ENCODE measurements at places on chromosomes 2 and 18. TPM values are rescaled to one million over a fixed set of nuclear protein-coding genes. Genes with fewer than 3 reads are reported as not detected.

DSEL gene
- total RNA-seq = 9.0 TPM

NHEJ1 gene
- total RNA-seq = 16.5 TPM

- no peak for ATAC-seq
These were observed 130.1 kb downstream of the MBP start for GRCh38 chr18:77002496-77002895.

SPP2 gene
- not detected for total RNA-seq

DNA sequence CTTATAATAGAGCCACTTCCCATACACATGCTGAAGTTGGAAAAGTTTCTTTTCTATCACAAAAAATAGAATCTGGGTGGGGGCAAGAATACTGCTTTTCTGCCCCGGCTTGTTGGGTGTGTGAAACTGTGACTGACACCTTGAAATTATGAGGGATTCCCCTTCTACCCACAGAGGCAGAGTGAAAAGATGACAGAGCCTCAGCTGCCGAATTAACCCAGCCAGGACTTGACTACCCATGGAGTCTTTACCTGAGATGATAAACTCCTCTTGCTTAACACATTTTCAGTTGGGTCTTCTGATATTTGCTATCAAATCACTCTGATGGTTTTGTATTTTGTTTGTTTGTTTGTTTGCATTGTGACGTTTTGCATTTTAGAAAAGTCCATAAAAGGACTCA lies 66.0 kb upstream of the PMAIP1 start:
- no peak for ATAC-seq

GRCh38 chr2:144548088-144548487 lies 28.2 kb upstream of the ZEB2 start:
- no peak for ATAC-seq

LAMA1 gene
- total RNA-seq = 0.40 TPM

SALL3 gene
- not detected for total RNA-seq

GRCh38 chr18:74139888-74140287 lies 7.7 kb downstream of the FBXO15 start:
- ATAC-seq = no peak

SULT1C2 gene
- not detected for total RNA-seq

- ATAC-seq = no peak
These were observed 31.4 kb downstream of the FN1 start for GRCh38 chr2:215404348-215405012.

NPAS2 gene
- 22.3 TPM for total RNA-seq

- no peak for ATAC-seq
These were observed 38.3 kb upstream of the CTIF start for GRCh38 chr18:48500517-48500916.

DNA sequence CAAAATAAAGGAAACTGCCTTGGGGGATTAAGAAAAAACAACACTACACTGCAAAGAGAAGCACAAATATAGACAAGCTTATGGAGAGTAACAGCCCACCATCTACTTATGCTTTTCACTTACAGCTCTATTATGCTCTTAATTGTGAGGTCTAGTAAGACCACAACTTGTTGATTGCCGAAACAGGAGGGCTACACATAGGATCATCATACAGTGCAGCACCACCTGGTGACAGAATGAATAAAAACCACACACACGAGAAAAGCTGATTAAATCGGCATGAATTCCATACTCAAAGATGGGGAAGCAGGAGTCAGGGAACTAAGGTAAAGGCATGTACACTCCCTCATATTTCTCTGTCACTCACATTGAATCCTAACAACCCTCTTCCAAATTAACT lies 259.2 kb downstream of the IKZF2 start:
- ATAC-seq = no peak

MAP3K19 gene
- not detected for total RNA-seq

TCF23 gene
- total RNA-seq = not detected

MEIS1 gene
- 230 TPM for total RNA-seq

- no peak for ATAC-seq
These were observed 199.2 kb downstream of the KCNS3 start for GRCh38 chr2:18077704-18078103.

- ATAC-seq = no peak
These were observed 2.0 kb downstream of the MAP3K20 start for GRCh38 chr2:173077506-173078177.

DNA sequence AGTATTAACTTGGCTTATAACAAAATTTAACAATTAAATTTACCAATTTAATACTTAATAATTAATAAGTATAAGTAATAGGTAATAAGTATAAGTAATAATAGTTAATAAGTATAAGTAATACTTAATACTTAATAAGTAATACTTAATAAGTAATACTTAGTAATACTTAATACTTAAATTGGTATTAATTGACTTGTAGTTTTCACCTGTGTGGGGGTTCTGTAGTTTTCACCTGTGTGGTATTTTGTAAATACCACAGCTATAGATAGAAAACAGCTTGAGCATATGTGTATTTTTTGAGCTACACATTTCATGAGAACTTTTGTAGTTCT lies 55.4 kb downstream of the MAPRE2 start:
- ATAC-seq = no peak

DNA sequence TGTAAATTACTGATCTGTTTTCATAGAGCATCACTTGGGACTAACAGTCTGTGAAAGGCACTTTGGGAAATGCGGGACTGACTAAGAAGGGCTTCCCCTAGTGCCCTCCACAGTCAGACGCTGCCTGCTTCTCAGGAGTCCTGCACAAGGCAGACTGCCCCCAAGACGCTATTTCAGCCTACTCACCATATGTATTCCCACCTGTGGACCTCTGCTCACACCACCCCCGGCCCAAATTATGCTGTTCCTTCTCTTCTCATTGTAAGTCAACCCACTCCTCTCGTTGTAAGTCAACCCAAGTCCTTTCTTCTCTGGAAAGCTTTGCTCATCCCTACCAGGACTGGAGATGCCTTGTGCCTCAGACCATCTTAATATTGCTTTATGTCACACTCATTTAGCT lies 175.3 kb downstream of the GFPT1 start:
- ATAC-seq = no peak

CYP27A1 gene
- 20.9 TPM for total RNA-seq

SMAD7 gene
- total RNA-seq = 63.5 TPM

GRCh38 chr2:157229572-157229971 lies 27.9 kb upstream of the GALNT5 start:
- no peak for ATAC-seq

DNA sequence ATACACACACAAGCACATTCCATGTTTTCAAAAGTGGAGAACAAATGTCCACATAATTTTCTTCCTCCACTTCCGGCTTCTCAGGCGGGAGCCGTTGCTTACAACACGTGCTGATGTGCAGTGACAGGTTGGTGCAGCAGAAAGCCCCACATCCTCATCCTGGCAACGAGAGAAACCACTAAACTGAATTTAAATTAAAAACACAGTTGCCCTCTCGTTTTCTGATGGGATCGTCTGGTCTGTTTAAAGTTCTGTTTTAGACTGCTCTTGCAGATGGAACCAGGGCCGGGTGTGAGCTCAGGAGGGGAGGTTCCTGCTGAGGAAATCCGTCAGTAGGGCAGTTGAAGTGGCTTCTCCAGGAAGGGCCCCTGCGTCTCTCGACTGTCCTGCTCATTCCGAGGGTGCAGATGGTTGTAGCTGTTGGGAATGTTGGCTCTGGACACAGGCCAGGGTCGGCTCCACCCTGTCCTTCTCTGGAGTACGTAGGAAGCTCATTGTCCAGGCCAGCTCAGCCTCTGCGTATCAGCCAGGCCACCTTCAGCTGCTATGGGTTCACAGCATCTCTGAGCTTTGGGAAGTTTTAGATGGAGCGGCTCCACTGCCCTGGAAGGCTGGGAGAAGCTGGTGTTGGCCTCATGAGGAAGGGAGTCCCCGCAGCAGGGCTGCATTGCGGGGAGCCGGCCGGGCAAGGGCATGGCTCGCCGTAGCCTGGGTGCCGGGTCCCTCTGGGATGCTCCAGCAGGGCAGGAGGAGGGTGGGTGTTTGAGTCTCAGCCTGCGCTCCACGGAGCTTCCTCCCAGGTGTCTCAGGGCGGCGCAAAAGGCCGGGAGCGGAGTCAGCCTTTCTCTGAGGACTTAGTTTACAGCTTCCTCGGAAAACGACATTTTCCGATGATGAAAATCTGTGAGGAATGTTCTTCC lies 58.3 kb downstream of the NFATC1 start:
- peak; percentile 50 for ATAC-seq

BOLL gene
- total RNA-seq = not detected

SLC19A3 gene
- 3.5 TPM for total RNA-seq

DNA sequence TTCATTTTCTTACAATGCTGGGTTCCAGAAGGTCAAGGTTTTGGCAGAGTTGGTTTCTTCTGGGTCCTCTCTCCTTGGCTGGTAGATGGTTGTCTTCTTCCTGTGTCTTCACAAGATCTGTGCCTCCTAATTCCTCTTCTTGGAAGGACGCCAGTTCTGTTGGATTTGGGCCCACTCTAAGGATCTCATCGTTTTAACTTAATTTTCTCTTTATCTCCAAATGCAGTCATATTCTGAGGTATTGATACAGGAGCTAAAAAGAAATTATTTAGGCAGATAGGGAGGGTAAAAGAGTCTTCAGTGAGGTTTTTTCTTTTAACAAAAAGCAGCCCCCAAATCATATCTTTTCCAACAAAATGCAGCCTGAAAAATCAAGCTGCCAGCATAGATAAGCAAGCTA lies 998.4 kb downstream of the SOCS6 start:
- ATAC-seq = no peak

GRCh38 chr2:185044323-185044874 lies 446.1 kb downstream of the ZNF804A start:
- no peak for ATAC-seq

DNA sequence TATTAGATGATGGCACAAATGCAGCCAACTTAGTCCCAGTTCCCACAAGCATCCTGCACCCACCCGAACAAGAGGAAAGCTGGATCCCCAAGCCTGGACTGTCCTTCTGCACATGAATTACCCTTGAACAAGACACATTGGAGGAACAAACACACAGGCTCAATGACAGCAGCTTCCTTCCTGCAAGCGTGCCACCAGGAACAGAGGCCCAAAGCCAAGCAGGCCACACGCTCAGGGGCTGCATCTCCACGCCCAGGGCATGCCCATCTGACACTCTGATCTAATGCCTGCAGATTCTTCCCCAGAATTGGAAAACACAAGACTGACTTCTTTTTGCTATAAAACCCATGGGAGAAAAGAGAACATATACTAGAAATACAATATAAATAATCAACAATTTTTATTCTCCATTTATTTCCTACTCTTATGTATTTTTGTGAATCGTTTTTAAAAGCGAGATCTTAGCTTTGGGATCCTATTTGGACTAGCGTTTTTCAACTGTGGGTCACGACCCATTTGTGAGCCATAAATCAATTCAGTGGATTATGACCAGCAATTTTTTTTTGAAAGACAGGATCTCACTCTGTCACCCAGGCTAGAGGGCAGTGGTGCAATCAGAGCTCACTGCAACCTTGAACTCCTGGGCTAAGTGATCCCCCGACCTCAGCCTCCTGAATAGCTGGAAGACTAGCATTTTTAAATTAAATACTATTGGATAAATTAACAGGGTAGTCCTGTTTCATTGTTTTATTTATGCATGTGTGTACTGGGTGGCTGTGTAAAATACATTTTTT lies 34.4 kb downstream of the PSTPIP2 start:
- no peak for ATAC-seq

DNA sequence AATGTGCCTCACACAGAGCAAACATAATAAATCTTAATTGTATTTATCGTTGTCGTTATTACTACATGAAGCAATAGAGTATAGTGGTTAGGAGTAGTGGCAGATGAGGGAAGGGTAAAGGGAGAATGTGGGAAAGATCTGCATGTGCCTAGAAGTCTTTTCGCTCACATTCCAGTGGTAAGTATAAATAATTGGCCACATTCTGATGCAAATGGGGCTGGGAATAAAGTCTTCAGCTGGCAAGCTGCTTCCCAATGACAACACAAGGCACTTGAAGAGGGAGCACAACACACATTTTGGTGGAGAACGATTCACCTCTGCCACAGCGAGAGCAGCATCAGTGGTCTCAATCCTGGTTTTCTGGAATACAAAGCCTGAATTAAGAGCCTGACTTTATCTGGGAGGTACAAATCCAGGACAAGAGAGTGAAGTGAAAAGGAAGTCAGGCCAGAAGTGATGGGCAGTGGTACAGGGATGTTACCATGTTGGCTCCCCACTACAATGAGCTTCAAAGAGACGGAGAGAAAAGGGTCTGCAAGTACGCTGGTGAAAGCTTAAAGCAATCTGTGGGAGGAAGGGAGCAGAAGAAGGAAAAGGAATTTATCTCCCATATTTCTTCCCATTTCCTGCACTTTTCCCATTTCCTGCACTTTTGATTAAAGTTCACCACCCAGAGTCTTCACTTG lies 112.3 kb downstream of the ARHGAP15 start:
- no peak for ATAC-seq

DNA sequence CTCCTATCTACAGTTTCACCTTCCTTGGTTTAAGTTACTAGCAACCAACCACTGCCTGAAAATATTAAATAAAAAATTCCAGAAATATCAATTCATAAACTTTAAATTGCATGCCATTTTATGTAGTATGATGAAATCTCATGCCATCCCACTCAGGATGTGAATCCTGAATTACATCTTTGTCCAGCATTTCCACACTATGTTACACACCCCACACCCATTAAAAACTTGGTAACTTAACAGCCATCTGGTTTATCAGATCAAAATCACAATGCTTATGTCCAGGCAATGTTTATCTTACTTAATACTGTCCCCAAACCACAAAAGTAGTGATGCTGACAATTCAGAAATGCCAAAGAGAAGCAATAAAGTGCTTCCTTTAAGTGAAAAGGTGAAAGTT lies 21.6 kb downstream of the CUL3 start:
- no peak for ATAC-seq

DNA sequence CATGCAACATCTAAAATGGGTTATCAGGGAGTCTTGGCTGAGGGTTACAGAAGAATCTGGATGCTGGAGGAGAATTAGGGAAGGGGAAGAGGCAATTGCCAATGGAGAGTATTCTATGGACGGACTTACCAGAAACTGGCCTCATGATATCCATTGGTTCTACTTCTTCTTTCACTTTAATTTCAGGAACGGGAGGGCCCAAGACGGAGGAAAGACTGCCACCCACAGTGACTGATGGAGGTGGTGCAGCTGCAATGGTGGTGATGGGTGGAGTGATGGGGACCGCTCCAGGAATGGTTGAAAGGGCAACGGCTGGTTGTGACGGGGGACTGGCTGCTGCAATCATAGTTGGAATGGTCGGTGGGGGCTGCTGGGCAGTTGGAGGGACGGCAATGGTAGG lies 69.1 kb upstream of the AMMECR1L start:
- ATAC-seq = no peak

GRCh38 chr2:98643496-98644100 lies 35.2 kb downstream of the UNC50 start:
- ATAC-seq = no peak

FSHR gene
- total RNA-seq = not detected

GRCh38 chr2:88860421-88861075 lies 169.1 kb downstream of the RPIA start:
- no peak for ATAC-seq

PROM2 gene
- 36.4 TPM for total RNA-seq

CHRNG gene
- not detected for total RNA-seq

Data from gastroesophageal sphincter (tissue), 4 donors.